ENCODE measurements at places on chromosomes 12 and 14.

DNA sequence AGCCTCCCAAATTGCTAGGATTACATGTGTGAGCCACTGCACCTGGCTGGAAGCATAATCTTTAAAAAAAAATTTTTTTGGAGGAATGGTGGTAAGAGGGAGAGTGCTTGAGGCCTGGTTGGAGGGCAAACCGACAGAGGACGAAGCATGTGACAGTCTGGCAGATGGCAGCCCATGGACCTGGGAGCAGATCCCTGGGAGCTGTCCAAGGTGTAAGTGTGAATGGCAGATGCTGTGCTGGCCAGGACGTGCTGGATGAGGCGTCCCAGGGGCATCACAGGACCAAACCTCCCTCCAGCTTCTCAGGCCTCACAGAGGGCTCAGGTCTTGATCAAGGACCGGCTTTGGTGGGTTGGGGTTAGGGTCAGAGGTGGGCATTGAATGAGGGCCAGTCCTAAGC lies 128.4 kb upstream of the NCOR2 start:
- no peak for DNase-seq

DNA sequence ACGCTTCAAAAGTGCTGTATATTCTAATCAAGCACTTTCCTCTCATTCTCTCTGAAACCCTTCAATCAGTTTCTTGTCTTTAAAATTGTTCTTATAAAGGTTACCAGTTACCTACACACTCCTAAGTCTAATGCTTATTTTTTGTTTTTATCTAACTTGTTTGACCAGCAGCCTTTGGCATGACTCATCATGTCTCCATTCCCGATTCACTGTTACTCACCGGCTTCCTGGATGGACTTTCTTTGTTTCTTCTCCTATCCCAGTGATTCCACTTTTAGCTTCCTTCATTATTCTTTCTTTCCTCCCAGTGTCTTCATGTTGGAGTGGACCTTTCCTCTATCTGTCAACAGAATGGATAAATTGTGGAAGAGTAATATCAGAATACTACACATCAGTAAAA lies 368.6 kb upstream of the CCDC196 start:
- DNase-seq = no peak

- no peak for DNase-seq
These were observed 3.6 kb upstream of the KRAS start for GRCh38 chr12:25254271-25254880.

DNA sequence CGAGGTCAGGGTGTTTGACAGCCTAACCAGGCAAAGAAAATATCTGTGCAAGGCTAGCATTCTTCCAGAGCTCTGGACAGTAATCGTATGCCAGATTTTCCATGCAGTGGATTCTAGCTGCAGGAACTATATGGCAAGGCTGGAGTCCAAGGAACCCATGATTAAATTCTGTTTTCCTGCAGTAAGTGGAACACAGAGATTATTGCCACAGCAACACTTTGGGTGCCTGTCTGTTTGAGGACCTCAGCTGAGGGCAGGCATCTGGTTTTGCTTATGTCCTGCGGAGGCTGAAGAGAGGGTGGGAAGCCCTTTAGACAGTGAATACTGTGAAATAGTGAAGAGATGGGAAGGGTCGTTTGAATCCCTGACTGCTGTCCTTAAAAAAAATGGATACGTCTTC lies 104.4 kb downstream of the DAD1 start:
- DNase-seq = no peak

- DNase-seq = no peak
These were observed 130.6 kb downstream of the RALGAPA1 start for GRCh38 chr14:35678403-35679028.

DNA sequence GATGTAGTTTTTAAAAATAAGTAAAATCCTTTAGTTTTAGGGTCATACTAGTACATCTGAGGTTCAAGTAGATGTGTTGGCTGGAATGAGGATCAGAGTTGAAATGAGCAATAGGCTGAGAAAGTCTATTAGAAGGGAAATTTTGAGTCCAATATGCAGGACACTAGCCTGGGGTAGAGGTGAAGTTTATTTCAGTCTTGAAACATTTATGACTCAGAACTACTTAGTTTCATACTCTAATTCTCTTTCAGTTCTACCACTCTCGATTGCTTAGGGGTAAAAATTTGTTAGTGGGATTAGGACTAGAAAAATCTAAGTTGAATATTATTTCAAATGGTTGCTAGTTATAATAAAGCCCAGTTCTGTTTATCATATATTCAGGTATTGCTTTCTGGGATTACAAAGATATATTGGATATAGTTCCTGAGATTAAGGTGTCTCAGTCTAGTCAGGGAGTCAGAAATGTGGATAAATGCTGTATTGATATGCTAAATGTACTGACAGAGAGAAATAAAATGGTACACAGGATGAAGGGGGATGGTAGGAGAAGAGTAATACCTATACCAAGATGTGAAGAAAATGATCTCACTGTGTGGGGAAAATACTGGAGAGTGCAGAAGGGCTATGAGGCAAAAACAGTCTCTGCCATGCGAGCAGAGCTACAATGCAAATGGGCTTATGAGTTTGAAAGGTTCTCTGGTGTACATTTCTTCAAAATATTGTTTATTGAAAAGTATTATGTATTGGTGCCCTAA lies 395.8 kb upstream of the FBXO33 start:
- DNase-seq = no peak

GRCh38 chr12:46577063-46577776 lies 204.6 kb upstream of the SLC38A2 start:
- no peak for DNase-seq

DNA sequence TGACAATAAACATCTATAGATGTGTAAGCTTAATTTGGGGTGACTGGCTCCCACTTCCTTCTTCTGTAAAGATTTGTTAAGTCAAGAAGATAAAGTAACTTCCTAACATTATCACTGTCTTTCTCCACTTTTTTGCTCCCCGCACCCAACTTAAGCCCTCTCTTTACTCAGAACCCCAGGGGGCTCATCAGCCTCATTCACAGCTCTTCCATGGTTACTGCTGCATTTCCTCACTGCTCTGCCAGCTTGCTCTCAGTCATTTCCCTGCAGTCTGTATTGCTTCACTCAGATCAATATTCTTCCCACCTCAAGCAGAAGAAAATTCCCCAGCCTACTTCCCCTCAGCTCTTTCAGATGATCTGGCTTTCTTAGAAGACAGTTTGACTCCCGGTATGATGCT lies 102.0 kb downstream of the PIK3C2G start:
- DNase-seq = no peak

GRCh38 chr14:63204407-63205043 lies at the start of gene RHOJ:
RHOJ (plus strand) TSS chr14:63204443; CDS start chr14:63204870, 427 bp downstream.
- DNase-seq = no peak

Measured in erythroblast (primary cell).